Nucleus accumbens (tissue), 56 donors: ENCODE measurements at places on chromosomes 7 and 10.

DNA sequence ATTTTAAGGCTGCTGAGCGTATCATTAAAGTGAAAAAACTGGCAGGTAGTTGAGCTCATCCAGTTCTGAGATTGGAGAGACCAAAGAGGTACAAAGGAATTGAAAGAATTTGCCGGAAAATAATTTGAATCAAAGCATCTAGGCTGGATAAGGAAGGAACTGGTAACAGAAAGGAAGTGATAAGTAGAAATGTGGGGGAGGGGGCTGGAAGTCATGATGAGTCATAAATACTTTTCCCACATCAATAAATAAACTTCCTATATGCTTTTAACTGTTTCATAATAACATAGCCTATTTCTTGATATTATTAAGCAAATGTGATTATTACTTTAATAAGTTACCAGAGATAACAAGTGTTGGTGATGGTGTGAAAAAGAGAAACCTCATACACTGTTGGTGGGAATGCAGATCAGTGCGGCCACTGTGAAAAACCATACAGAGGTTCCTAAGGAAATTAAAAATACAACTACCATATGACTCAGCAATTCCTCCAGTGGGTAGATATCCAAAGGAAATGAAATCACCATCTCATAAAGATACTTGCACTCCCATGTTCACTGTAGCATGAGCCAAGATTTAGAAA is 27.0 kb downstream of the ZNF438 start:
- DNase-seq: no peak

DNA sequence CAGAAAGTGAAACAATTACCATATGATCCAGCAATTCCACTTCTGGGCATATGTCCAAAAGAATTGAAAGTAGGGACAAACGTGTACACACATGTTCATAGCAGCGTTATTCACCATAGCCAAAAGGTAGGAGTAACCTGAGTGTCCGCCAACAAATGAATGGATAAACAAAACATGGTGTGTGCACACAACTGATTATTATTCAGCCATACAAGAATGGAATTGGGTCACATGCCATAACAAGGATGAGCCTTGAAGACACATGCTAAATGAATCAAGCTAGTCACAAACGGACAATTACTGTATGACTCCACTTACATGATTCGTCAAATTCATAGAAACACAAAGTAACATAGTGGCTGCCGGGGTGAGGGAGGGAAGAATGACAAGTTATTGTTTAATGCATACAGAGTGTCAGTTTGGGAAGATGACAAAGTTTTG is 4.1 kb upstream of the OIT3 start:
- no peak for DNase-seq

DNA sequence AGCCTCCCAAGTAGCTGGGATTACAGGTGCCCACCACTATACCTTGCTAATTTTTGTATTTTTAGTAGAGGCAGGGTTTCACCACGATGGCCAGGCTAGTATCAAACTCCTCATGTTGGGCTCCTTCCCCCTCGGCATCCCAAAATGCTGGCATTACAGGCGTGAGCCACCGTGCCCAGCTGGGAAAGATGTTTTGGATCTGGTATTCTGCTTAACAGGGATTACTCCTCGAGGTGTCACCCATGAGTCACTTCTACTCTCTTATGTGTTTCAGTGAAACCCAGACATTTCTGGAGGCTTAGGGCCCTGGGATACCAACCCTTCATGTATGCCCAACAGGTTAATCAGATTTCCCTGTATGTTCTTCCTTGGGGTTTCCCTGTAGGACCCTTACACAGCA is 11.8 kb upstream of the OPN4 start:
- no peak for DNase-seq

DNA sequence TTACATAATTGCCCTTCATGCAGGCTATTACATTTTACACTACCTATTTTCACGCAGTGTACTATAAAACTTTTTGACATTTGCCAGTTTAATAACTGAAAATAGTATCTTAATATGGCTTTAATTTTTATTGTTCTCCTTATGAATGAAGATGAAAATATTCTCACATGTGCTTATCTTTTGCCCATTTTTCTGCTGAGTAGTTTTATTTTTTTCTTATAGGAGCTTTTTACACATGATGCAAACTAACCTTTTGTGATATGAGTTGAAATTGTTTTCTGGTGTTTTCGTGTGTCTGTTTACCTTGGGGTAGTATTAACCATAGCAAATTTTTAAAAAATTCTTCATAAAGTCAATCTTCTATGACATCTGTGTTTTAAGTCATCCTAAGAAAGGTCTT is 26.3 kb downstream of the OR9A2 start:
- DNase-seq: no peak

DNA sequence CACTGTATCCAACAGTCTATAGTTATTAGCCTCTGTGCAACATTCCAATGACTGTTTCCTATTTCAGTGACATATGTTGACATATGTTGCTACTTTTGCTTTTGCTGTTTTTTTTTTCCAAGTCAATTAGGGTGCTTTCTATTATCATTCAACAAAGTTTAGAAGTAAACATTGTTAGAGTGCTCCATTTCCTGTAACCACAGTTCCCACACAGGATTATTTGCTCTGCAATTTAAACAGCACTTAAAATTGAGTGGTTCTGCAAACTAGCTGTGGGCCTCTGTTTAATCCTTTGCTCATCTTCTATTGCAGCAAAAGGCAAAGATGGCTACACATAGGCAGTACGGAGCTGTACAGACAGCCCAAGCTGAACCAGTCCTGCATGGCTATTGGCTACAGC is 46.5 kb upstream of the PTN start:
- no peak for DNase-seq

GRCh38 chr7:69276011-69276729 is 322.1 kb upstream of the AUTS2 start:
- DNase-seq: no peak

DNA sequence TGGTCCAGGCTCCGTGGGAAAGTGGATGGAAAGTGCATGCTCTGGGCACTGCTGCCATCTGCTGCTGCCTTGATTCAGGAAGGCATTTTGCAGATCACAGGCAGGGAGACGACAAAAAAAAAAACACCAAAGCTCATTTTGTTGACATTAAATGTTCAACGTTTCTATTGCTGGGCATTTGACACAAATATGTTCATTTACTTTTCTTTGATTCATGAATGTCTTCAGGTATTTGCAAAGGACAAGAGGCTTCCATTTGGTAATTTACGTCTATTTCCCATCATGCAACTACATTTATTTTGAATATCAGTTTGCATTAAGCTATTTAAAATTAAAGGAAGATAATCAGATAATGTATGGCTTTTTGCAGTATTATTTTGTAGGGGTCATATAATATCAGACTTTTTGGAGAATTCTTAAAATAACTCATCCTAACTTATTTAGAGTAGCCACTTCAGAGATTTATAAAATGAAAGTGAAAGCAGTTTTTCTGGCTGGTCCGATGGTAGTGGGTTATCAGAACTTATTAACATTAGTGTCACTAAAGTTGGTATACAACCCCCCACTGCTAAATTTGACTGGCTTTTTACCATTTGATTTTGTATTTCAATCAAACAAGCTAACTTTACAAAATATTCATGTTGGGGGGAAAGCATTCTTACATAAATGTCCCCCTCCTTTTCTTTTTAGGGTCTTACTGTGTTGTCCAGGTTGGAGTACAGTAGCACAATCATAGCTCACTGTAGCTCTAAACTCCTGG is 65.3 kb downstream of the PDIA4 start:
- peak; percentile 37 for DNase-seq

GRCh38 chr10:76149182-76149581 is 717.8 kb downstream of the LRMDA start:
- no peak for DNase-seq
